Activated naive CD4-positive, alpha-beta T cell treated with Interleukin-2 at 50 U/mL for 16 hours (primary cell): ENCODE measurements at places on chromosomes 2 and 18.
A peak's percentile ranks its signal among the peaks of the same experiment; 100 is the strongest.

DNA sequence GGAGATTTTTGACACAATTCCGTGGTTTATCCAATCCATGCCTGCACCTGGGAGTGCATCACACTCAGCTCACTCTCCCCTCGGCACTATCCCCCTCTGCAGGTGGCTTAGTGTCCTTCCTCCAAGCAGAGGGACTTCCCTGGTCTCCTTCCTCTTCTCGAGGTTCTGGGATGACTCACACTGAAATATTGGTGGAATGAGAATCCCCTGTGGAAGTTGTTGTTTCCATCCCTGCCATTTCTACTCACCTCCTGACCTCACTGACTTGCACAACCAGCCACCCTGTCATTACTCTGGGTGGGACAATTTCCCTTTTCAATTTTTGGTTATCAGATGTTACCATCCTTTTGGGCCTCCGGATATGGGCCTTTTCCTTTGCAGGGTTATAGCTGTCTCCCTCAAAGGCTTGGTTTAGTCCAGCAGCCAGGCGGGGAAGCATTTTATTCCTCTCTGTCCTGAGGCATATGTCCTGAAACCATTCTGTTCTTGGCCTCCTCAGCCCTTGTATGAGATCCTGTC, 59.9 kb downstream of the PTPRM start:
- no peak for DNase-seq

GRCh38 chr2:27148801-27149439, at the start of gene TCF23:
TSS of gene TCF23 (plus strand) at chr2:27149004. CDS start at chr2:27149134, 130 bp downstream.
- DNase-seq = no peak

GRCh38 chr2:44244135-44244871, 31.0 kb upstream of the SLC3A1 start:
- peak; percentile 51 for DNase-seq

GRCh38 chr18:76668546-76668945, 153.8 kb upstream of the ZNF236 start:
- no peak for DNase-seq

GRCh38 chr2:76330865-76331264, 620.1 kb upstream of the GCFC2 start:
- DNase-seq = no peak

- no peak for DNase-seq
Observed at GRCh38 chr2:49111456-49111855, 42.9 kb downstream of the FSHR start.
